Ecto neural progenitor cell (in vitro differentiated cells): ENCODE measurements at places on chromosomes 5 and 9.

DNA sequence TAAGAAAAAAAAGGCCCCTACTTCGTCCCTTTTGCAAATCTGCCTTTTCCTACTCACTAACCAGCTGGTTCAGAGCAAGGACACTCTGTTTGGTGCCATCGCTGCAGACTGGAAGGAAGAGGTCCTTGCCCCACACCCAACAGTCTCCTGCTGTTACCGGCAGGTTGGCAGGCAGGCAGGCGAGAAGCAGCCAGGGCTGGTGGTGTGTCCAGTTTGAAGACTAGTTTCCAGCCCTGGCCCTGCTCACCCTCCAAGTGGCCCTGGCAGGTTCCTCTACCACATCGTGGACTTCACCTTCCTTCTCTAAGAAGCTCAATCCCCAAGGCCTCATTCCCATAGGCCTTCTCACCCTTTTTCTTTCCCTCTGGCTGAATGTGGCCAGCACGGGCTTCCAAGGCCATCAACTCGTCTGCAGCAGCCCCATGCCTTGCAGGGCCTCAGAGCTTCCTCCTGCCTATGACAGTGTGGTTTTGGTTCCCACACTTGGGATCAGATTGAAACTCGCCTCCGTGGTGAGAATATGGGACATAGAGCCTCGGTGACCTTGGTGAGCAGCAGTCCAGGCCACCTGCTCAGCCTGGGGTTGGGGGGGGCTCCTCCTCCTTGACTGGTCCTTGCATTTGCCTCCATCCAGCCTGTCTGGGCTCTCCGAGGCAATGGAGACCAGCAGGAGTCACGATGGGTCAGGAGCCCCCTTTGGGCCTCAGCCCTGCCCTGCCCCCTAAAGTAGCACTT lies 22.9 kb downstream of the TGFBI start:
- DNase-seq = no peak

- no peak for DNase-seq
These were observed 179.0 kb upstream of the PPP1R26 start for GRCh38 chr9:135300346-135301141.

- no peak for DNase-seq
These were observed 5.2 kb downstream of the ARSB start for GRCh38 chr5:78979909-78980308.

DNA sequence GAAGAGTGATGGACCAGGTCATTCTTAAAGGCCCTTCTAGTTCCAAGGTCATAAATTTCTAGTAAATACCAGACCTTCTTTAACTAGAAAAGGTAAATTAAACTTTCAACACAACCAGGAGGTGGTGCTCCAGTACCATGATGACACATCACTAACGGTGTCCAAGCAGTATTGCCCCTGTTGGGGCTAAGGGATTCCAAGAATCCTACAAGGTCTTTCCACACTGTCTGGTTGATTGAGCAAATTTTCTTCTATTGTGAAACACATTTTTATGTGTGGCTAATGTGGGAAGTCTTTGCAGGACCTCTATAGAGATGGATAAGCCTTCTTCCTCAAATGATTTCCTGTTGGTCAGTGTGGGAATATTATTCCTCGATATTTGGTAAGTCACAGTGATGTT lies 459.6 kb upstream of the PAPPA start:
- DNase-seq = no peak

DNA sequence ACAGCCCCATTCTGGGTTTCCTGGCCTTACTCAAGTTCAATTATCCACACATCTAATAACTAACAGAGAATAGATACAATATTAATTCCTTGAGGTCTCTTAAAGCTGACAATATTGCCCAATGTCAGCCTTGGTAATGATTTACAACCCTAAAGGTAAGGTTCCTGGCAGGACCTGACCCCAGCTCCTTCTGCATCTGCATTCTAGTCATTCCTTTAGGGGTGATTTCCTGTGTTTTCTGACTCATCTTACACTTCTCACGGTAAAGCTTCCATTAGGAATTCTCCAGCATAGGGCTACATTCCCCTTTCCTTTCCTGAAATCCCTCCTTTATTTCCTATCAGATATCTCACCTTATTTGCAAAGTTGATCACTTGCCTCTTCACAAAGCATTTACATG lies 9.3 kb downstream of the HAVCR1 start:
- DNase-seq = no peak

DNA sequence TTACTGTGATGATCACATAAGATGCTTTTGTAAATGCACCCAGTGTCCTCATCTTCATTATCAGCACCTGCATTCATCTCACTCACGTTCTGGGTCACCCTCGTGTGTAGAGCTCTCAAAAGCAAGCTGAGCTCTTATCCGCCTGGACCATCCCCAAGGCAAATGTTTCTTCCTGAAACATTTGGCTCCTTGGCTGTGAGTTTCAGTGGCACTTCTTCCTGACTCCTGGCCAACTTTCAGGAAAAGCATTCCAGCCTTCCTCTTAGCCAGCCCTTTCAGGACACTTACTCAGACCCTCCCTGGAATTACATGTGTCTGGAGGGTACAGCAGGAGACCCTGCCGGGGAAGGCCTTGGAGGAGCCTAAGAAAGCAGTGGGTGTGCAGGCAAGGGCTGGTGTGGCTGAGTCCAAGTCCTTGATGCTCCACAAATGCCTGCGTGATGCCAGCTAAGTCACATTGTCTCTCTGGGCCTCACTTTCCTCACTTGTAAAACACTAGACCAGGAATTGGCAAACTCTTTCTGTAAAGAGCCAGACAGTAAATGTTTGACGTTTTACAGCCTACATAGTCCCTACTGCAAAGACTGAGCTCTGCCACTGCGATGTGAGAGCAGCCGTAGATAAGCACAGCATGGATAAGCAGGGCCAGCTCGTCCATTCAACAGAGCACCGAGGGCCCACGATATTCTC lies 72.1 kb downstream of the PDE6A start:
- DNase-seq = no peak

DNA sequence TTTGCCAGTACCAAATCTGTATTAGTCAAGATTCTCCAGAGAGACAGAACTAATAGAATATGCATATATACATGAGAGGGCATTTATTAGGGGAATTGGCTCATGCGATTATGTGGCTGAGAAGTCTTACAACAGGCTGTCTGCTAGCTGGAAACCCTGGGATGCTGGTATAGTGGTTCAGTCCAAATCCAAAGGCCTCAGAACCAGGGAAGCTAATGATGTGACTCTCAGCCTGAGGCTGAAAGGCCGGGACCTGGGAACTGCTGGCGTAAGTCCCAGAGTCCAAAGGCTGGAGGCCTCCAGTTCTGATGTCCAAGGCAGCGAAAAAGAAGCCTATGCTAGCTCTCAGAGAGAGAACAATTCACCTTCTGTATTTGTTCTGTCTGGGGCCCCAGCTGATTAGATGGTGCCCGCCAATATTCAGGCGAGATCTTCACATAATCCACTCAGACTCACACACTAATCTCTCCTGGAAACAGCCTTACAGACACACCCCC lies 84.1 kb downstream of the KIAA1958 start:
- no peak for DNase-seq

GRCh38 chr5:134145779-134146581 lies 30.8 kb downstream of the SKP1 start:
- DNase-seq = peak; percentile 87

GRCh38 chr5:56950626-56951125 lies 1.2 kb downstream of the MIER3 start:
- peak; percentile 77 for DNase-seq

DNA sequence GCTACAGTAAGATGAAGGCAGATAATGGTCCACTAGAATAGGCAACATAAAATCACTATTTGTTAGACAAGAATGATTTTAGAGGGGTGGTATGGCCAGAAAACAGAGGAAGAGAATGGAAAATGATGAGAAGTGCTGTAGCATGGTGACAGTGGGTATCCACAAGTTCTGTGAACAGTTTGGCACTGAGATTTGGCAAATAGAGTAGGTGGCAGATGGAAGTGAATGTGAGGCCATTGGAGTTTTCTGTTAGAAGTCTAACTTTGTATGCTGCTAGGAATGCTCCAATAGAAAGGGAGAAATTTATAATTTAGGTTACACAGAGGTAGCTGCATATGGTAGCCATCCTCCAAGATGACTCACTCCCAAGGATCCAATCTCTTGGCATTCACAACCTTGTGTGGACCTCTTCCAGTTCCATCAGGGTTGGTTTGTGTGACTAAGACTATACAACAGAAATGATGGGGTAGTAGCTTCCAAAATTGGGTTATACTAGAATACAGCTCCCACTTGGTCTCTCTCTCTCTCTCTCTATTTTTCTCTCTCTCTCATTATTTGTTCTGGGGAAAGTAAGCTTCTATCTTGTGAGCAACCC lies 646.9 kb upstream of the ZNF608 start:
- DNase-seq = no peak

GRCh38 chr9:112408819-112409218 lies 28.9 kb downstream of the HSDL2 start:
- no peak for DNase-seq

DNA sequence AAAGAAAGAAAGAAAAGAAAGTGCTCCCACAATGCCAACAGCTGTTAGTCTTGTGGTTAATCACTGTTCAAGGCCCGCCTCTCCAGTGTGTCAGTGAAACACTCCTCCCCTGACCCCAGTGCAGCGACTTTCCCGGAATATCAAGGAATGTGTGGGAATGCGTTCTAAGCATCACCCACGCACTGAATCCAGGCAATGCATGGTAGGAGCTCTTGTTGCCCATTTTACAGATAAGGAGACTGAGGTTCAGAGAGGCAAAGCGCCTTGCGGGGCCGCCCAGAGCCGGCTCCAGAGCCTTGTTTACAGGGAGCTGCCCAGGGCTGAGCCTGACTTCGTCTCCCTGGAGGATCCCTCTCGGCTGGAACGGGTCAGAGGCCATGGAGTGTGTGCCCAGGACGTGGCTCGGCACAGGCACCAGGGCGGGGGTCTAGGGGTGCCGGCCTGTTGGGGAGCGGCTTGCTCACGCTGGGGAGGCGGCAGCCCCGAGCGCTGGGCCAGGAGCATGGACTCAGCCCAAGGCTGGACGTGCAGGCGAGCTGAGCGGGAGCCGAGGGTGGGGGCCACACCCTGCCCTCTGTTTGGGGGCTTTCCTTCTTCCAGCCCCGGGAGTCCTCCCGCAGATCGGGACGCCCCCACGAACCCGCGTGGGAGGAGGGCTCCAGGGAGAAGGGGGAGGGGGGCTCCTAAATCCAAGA lies 823 bp downstream of the ST6GALNAC6 start:
- peak; percentile 70 for DNase-seq

GRCh38 chr5:121377461-121377860 lies 474.2 kb upstream of the FTMT start:
- no peak for DNase-seq

GRCh38 chr5:98309785-98310598 lies 463.5 kb upstream of the RGMB start:
- DNase-seq = no peak

DNA sequence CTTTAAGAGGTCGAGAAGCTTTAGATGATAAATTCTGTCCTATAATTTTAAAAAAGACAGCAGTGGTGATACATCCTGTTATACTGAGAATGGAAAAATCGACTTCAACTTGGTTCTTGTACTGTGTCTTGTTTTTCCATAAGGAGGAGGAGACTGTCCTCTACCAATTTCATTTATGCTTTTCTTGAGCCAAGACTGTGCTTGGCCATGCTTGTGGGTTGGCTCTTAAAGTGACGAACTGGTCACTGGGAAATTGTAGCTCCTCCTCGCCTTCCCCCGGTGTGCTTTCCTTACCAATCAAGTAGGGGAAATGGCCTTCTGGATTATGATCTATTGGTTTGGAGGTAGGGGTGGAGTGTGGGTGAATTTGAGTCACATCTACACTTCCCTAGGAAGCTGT lies 67.1 kb upstream of the HSPB3 start:
- no peak for DNase-seq
